ENCODE measurements at places on chromosomes 7 and 10. TPM values are rescaled to one million over a fixed set of nuclear protein-coding genes. Genes with fewer than 3 reads are reported as not detected.

DNA sequence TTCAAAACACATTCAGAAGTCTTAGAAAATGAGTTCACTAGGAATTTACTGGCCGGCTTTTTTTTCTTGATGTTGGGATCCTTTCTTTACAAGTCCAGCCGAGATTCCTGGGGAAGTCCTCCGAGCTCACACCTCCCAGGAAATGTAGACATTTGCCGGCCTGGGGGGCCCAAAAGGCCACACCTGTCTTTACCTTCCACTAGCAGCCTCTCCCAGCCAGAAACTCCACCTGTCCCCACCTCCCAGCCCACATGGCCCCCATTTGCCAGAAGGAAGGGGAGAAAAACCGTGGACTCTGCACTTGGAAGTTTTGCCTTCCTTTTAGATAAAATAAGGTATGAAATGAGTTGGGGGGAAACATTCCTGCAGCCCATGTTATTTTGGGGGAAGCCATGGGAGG is 27.6 kb upstream of the EMX2 start:
- no peak for DNase-seq

DNA sequence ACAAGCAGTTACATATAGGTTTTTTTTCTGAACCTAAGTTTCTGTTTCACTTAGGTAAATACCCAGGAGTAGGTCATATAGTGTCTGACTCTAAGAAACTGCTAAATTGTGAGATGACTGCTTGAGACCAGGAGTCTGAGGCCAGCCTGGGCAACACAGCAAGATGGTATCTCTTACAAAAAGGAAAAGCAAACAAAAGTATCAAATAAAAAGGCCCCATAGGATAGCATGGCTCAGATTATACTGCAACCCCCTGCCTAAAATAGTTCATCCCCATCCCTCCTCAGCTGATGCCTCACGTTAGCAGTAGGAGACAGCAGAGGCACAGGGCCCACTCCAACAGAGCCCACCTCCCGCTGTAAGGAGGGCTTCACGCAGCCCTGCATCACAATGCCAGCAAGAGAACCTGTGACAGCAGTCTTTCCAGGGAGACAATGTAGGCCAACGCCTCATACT is 90.3 kb downstream of the SRPK2 start:
- DNase-seq = no peak

DNA sequence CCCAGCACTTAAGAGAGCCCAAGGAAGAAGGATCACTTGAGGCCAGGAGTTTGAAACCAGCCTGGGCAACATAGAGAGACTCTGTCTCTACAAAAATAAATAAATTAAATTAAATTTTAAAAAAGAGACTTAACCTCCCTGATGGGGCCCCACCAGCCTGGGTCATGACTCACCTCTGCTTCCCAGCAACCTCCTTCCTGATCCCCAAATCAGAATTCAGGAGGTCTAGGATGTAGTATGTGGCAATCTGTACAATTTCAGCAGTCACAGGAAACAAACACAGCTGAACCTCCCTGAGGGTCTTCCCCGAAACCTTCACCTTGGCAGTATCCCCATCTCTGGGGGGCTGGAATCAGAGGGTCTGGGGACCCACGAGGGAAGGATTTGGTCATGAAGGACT is 9.7 kb upstream of the PPP1R35 start:
- DNase-seq = no peak

DNA sequence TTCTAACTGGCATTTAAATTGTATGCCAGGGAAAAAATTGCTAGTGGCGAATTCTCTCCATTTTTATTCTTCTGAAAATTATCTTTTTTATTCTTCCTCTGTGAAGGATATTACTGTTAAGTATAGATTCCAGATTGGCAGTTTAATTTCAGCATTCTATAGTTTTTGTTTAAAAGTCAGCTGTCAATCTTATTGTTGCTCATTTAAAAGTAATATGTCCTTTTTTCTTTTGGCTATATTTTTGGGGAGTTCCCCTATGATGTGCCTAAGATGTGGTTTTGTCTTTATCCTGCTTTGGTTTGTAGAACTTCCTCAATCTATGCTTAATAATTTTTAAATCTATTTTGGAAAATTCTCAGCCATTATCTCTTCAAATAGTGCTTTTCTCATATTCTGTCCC is 135.9 kb downstream of the ARHGAP12 start:
- no peak for DNase-seq

GRCh38 chr7:33952824-33953223 is 47.5 kb downstream of the BMPER start:
- no peak for DNase-seq

GRCh38 chr10:11150231-11150731 is 132.6 kb downstream of the CELF2 start:
- no peak for DNase-seq

CFAP46 gene
- 0.12 TPM for polyA plus RNA-seq

GATA3 gene
- polyA plus RNA-seq = 1.0 TPM

LRRN3 gene
- 8.0 TPM for polyA plus RNA-seq

Measured in hindlimb muscle (tissue), 1 donor.